ENCODE measurements at places on chromosomes 7 and 10. TPM values are rescaled to one million over a fixed set of nuclear protein-coding genes. Genes with fewer than 3 reads are reported as not detected.

The PRLHR gene
- not detected for total RNA-seq

The SPDYE6 gene
- not detected for total RNA-seq

The ICA1 gene
- total RNA-seq: 0.71 TPM

The OR13A1 gene
- total RNA-seq: not detected

The MPP7 gene
- under 0.01 TPM for total RNA-seq
